Stimulated activated CD8-positive, alpha-beta memory T cell treated with anti-CD3 and anti-CD28 coated beads, Interleukin-15, amount 100 ng/mL, for 48 hours (primary cell): ENCODE measurements at places on chromosomes 5 and 9.

DNA sequence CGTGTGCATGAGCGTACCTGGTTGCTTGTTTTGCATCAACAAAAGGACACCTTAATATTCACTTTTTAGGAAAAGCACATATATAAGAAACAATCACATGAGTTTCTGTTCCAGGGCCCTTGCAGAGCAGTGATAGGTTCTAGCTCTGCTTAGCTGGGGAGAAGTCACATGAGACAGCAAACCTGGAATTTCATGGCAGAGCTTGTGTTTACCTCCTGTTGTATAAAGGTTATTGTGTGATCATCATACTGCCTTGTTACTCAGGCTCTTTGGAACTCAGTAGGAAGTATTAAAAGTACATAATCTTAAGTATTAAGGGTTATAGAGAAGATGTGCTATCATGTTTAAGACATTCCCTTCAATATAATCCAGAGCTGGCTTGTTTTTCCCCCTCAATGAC is 18.0 kb upstream of the VLDLR start:
- DNase-seq: no peak

GRCh38 chr5:179112469-179113142 is 52.4 kb downstream of the ZNF354C start:
- no peak for DNase-seq

DNA sequence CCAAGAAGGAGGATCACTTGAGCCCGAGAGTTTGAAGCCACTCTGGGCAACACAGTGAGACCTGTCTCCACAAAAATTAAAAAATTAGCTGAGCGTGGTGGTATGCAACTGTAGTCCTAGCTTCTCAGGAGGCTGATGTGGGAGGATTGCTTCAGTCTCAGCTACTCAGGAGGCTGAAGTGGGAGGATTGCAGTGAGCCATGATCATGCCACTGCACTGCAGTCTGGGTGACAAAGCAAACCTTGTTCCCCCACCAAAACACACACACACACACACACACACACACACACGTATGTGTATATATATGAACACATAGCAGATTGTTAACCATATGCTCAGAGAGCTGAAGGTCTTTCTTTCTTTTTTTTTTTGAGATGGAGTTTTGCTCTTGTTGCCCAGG is 157.5 kb upstream of the MAST4 start:
- no peak for DNase-seq

DNA sequence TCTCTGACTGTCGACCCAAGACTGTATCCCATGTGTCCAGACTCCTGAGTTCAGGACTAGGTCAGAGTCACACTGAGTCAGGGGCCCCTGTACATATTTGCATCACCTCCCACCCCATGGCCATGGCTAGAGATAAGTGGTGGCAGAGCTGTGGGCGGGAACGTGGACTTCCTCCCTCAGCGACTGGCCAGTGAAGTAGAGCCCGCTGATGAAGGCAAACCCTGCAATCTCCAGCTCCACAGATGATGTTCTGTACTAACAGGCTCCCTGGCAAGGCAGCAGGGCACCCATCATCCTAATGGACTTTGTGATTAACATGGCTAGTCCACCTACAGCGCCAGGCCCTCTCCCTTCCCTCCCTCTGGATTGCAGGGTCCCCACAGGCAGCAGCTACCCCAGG is 110.5 kb upstream of the LRRTM2 start:
- no peak for DNase-seq

- no peak for DNase-seq
Observed at GRCh38 chr5:126269511-126269910, 153.7 kb upstream of the GRAMD2B start.

DNA sequence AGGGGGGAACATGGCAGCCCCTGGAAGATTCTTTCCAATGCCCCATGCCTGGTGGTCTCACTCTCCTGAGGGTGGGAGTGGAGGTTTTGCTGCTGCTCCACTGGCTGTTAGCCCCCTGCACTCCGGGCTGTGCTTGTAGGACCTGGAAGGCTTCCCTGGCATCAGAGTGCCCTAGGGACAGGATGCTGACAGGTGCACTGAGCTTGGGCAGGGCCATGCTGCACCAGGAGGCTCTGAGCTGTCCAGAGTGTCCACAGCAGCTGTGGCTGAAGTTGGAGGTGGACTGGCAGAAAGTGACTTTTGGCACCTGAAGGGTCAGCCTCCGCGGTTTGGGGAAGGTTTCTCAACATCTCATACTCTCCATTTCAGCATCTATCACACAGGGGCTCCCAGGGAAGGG is 249.1 kb downstream of the GADD45G start:
- no peak for DNase-seq

GRCh38 chr5:68441309-68442073 is 225.9 kb downstream of the PIK3R1 start:
- no peak for DNase-seq

- no peak for DNase-seq
Observed at GRCh38 chr5:13640270-13640669, 304.2 kb downstream of the DNAH5 start.

GRCh38 chr9:111945216-111945615 is 48.6 kb downstream of the UGCG start:
- DNase-seq: no peak

DNA sequence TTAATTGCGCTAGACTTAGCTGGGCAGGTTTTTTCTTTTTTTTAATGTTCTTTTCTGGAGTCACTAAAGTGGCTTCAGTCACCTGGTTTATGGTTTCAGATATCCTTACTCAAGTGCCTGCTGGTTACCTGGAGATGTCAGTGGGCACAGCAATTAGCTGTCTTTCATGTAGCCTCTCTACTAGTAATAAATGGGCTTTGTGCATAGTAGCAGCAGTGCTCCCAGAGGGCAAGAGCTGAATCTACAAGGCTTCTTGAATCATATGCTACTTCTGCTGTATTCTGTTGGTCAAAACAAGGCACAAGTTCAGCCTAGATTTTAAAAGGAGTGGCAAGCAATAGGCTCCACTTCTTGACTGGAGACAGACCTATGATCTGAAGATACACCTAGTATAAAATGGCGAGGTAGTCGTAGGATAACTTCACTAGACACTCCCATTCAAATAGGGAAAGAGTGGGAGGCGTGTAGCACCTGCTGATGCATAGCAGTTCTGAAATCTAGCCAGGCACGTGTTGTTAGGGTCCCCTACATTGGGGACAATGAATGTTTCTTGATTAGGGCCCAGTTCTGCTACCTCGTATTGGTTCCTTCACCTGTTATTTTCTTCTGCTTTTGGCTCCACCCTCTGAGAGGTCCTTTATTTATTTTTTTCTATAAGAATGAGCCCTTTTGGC is 7.0 kb downstream of the SCAMP1 start:
- DNase-seq: no peak

DNA sequence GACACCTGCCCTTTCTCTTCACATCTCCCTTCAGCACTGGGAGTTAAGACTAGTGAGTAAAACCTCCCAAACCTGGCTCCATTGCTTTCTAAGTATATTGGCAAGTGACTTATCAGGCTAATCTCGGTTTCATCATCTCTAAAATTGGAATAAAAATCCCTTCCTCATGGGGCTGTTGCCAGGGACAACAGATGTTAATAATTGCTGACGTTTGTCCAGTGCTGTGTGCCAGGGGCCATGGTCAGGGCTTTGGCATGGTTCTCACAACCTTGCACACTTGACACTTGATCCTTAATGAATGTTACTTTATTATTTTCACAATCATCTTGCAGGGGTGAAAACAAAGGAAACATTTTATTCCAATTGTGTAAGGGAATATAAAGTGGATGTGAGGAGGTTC is 1262.0 kb upstream of the WWC1 start:
- no peak for DNase-seq

DNA sequence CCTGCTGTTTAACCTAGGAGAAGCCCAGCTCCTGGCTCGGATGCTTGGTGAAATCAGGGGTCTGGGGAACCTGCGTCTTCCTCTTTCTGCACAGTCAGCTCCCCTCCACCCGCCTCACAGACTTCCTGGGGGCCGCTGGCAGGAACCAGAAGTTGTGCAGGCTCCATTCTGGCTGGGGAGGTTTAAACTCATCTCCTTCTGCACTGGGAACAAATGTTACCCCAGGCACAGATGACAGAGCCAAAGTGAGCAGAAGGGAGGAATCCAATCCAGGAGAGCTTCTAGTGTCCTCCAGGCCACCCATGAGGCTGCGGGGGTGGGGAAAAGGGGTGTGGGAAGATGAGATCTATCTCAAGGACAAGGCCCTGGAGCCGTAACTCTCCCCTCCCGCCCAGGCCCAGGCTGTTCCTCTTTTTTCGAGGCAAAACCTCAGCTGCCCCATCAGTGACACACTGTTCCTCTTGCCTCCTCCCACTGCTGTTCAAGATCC is 31.2 kb downstream of the KCNMB1 start:
- no peak for DNase-seq

- no peak for DNase-seq
Observed at GRCh38 chr5:125149527-125149926, 403.1 kb upstream of the ZNF608 start.

GRCh38 chr5:44389823-44390143 is 563 bp upstream of the FGF10 start:
- no peak for DNase-seq

DNA sequence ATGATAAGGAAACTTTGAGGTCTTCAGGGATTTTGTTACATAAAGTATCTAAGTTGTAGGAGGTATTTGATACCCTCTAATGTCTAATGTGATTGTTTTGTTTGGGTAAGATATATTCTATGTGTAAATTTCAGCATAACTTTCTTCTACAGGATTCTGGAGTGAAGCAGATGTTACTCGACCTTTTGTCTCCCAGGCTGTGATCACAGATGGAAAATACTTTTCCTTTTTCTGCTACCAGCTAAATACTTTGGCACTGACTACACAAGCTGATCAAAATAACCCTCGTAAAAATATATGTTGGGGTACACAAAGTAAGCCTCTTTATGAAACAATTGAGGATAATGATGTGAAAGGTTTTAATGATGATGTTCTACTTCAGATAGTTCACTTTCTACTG is 6.0 kb downstream of the MRPS30 start:
- no peak for DNase-seq

DNA sequence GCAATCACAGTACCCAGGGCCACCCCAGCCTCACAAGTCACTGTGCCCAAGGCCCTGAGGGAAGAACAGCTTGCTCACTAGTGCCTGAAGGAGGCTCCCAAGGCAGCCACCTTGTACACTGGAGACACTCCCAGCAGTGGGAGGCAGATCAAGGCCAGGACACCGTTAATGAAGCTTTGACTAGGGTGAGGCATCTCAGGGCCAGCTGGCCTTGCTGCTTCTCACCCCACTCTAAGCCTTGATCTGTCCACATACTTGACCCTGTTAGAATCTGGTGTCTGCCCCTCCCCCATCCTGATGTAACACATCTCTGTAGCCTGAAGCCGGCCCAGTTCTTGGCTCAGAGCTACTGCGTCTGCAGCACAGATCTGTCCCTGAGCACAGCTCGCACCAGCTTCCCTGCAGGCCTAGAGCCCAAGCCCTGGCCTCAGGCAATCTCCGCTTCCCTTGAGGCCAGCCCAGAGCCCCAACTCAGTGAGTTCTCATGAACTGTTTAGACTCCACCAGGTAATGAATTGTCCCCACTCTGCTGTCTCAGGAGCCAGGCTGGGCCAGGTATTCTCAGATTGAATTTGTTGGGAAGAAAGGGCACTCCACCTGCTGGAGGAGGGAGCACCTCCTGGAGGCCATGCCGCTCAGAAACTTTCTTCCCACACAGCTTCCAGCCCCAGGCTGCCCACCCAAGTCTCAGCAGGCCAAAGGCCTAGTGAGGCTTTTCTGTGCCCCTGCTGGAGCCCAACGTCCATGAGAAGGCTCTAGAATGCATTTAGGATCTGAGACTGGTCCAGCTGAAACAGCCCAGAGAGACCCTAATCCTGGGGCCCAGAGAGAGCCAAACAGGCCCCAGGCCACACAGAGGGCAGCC is 13.4 kb upstream of the JADE2 start:
- no peak for DNase-seq

GRCh38 chr9:88710449-88710848 is 175.5 kb downstream of the NXNL2 start:
- DNase-seq: no peak

DNA sequence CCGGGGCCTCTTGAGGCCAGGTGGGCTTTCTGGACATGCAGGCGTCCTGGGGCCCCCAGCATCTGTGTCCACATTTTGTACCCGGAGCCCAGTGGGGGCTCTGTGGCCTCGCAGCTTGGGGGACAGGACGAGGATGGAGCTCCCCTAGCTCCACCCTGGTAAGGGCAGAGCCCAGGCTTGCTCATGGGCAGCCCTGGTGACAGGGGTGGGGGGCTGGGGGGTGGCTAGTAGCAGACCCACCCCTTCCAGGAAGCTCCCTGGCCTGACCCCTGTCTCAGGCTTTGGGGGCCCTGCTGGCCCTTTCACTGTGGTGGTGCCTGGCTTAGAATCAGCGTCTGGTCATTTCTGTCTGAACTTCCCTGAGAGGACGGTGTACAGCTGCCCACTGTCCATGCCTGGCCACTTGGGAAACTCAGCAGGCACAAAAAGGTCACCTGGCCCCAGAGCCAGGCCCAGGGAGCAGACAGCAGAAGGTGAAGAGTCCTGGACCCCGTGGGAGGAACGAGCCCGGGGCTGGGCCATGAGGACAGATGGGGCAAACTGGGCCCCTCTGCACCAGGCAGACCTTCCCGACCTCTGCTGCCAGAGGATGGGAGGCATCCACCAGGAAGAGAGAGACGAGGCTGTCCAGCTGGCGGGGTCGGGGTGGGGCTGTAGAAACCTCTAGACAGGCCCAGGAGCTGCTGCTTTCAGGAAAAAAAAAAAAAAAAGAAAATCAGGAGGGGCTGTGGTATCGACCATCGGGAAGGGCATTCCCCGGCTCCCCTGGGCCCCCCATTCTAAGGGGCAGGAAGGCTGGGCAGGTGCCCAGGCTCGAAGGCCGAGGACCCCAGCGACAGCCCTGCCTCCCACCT is 52.8 kb downstream of the EXD3 start:
- no peak for DNase-seq

DNA sequence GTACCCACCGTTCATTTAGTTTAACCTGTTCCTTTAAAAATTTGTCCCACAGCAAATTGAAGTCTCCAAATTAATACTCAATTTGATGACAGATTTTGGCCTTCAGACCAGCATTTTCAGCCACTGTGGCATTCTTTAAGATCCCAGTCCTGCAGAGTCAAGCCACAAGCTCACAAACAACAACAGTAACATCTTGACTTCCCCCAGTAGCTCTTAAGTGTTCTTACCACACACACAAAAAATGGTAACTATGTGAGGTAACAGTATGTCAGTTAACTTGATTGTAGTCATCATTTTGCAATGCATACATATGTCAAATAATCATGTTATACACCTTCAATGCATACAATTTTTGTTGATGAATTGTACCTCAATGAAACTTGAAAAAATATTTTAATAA is 247.9 kb downstream of the LURAP1L start:
- no peak for DNase-seq

DNA sequence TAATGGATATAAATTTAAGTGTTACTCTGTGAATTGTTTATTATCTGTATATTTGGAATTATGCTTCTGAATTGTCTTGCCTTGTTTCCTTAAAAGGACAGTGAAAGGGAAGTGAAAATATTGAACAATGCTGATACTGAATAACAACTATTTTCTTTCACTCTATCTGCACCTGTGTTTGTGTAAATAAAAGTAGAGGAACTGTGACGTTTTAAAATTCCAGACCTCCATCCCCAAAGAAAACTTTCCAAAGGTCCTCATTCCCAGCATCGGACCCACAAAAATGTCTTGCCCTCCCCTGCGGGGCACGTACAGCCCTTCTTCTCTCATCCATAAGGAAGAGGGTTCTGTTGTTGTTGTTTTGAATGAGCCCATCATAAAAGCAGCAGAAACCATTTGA is 100.0 kb downstream of the NLN start:
- DNase-seq: no peak
